Osteocyte (in vitro differentiated cells): ENCODE measurements at places on chromosomes 1 and 21. TPM values are rescaled to one million over a fixed set of nuclear protein-coding genes. Genes with fewer than 3 reads are reported as not detected.

GRCh38 chr1:151477066-151477465 lies 17.8 kb upstream of the POGZ start:
- no peak for DNase-seq

DNA sequence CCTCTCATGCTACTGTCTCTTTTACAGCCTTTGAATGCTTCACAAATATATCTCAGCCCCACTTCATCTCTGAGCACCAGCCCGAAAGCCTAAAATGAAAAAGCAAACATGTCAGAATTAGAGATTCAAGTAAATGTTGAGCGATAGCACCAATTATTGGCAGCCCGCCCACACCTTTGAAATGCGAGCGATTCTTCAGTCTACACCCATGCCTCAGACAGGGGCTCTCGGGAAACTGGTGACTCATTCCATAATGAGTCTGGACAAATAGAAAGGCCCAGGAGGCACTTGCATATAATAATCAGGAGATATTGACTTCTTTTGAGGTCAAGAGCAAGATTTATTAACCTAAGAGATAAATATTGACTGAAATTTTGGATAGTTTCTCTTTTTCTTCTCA lies 487.3 kb upstream of the PTBP2 start:
- no peak for DNase-seq

GRCh38 chr1:40653851-40654537 lies 11.5 kb downstream of the RIMS3 start:
- no peak for DNase-seq

DNA sequence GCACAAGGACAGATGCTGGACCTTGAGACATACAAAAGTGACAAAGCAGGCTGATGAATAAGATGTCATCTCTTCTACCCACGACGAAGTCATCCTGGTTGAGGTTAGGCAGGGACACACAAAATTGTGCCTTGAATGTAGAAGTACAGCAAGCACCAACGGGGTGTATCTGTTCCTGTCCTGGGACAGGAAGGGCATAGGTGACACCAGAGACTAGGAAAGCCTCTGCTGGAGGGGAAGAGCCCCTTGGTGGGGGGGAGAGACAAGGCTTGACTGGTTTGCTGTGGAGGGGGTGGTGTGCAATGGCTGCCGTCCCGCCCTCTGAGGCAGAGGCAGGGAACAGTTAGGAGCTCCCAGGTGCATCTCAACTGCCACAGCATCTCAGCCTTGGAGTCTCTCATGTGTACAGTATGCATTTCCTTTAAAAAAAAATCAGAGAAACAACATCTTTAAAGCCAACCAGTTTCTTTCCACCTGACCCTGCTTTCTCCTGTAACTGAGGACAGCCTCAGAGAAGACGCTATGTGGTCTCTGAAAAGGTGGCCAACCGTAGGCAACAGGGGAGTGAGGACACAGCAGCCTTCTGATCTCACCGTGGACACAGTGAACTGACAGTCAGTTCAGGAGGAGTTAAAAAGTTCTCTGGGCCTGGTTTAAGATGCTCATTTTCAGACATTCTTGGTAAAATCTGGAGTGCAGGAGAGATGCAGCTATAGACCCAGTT lies 17.7 kb upstream of the GFI1 start:
- DNase-seq: no peak

DNA sequence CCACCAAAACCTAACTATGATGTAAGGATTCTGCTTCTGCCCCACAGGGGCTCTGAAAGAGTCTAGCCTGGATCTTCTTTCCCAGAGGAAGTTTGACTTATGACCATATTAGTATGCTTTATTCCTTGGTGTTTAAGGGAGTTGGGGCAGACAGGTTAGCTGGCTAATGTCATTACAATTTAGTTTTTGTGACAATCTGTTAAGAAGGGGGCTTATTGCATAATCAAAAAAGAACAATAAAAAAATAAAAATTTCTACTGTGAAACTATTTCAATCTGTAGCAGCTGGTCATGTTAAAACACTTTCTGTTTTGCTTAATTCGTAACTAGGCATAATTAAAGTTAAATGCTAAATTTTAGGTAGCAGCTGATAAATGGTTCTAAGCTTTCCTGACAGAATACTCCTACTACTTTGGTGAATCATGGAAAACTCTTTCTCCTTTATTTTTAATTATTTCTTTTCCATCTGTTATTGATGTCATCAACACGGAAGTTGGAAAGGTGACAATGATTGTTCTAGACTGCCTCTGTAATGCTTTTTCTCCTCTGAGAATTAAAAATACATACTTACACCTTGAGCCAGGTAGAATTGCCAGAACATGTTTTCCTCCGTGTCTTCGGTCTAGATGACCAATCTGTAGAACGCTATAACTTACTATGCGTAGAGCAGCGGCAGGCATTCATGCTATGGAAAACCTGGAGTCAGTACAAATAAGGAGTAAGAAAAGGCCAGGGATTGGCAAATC lies 18.6 kb downstream of the DYRK3 start:
- DNase-seq: no peak

DNA sequence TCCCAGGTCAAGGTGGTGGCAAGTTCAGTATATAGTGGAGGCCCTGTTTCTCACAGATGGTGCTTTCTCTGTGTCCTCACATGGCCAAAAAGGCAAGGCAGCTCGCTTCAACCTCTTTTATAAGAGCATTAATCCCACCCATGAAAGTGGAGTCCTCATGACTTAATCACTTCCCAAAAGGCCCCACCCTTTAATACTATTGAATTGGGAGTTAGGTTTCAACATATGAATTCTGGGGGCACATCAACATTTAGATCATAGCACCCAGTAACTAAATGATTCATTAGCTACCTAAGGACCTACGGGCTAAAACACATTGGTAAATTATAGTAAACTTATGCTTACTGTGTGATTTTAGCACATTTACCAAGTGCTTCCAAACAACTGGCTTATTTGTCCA lies 317.9 kb downstream of the LTN1 start:
- DNase-seq: no peak

DNA sequence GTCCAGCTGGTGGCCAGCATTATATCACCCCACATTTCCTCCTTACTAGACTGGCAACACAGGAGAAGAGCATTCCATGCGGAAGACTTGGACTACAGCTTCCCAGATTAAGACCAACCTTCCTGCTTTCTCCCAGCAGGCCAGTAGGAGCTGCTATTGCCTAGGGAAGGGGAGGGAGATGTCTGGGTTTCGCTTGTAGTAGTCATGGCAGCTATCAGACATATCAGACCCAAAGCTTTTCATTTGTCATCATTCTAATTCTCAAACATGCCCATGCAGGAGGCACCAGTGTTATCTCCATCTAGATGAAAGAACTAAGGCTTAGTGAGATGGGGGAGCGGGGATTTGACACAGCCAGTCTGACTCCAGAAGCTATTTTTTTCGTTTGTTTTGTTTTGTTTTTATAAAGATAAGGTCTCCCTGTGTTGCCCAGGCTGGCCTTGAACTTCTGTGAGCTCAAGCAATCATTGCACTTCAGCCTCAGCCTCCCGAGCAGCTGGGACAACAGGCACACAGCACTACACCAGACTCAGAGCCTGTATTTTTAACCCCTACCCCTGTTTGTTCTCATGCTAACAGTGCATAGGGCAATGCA lies 4.5 kb downstream of the PLA2G2A start:
- DNase-seq: no peak

- DNase-seq: no peak
Observed at GRCh38 chr1:21946836-21947587, 9.9 kb upstream of the HSPG2 start.

DNA sequence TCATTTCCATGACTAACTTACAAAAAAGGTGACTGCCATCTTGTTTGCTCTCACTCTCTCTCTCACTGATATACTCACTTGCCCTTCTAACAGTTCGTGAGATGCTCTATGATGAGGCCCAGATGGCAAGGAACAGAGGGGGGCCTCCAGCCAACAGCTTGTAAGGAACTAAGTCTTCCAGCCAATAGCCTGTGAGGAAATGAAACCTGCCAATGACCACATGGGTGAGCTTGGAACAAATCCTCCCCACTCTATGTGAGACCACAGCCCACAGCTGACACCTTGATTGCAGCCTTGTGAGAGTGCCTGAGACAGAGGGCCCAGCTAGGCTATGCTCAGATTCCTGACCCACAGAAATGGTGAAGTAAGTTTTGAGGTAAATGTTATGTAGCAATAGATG lies 153.7 kb downstream of the HHIPL2 start:
- no peak for DNase-seq

Gene PCAT6
- total RNA-seq: 3.8 and 5.2 TPM in 2 replicates

GRCh38 chr21:42739061-42739931 lies 85.9 kb downstream of the PDE9A start:
- DNase-seq: no peak

GRCh38 chr21:21897275-21897883 lies 899.2 kb downstream of the NCAM2 start:
- DNase-seq: no peak
